T-helper 22 cell (primary cell): ENCODE measurements at places on chromosomes 1 and 21.

DNA sequence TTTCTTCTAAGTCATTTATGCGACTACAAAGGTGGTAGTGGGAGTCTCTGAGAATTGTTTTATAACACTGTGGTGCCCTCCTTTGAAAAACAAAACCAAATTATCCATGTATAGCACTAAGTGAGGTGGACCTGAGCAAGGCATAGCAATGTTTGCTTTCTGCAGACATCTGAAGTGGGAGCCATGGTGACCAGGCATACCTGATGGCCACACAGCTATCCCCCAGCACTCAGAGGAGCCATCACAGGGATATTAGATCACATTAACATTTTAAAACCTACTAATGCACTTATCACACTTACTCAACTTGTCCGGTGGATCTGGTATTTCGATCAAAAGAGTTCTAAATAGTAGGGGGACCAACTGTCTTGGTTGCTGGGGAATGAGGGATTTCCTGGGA is 24.8 kb upstream of the AVPR1B start:
- DNase-seq: no peak

DNA sequence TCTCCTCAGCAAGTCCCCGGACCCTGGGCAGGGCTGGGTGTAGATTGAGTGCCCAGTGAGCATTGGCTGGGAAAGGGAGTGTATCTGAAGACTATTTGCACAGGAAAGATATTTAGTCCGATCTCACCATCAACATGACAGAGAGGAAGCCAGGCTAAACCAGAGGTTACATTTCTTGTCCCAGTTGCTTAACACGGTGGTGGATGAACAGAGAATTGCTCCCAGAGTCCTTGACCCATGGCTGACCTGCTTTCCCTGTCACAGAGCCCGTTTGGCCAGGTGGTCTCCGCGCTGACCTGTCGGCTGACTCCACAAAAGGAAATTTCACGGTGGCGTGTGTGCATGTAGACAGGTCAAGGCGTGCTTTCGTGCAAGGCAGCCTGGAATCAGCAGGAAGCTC is 83.5 kb downstream of the BEND5 start:
- no peak for DNase-seq

- DNase-seq: peak; percentile 80
These were observed 162.6 kb upstream of the IRF2BP2 start for GRCh38 chr1:234772345-234773147.

DNA sequence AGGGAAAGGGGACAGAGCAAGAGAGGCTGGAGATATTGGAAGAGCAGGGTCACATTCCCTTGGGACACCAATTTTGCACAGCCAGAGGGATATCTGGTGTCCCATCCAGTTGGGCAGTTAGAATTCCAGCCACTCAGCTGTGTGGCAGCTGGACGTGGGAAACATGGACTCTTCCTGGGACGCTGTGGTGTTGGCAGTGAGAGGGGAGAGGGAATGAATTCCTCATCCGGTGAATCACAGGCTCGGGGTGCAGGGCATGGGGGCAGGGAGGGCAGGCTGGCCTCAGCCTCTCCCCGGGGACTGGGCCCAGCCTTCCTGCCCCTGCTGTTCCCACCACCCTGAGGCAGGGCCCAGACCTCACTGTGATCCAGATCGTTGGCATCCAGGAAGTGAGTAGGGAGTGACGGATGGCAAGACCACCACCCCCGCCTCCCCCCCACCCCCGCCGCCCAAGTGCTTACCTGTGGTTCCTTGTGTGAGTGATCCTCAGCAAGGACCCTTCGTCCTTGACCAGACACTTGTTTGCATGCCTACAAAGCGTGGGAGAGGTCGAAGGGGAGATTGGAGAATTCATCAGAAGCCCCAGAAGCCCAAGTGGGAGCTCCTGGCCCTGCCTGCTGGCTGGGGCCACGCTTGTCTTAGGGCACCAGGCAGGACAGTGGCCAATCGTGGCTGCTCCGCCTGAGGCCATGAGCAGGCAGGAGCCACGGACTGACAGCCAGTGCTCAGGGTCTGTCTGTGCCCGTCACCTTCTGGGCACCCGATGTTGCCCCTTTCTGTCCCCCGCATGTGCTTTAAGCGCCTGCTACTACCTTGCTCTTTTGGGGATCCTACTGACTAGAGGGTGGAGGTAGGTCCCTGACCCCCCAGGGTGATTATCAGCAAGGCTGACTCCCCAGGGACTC is 8.7 kb downstream of the WNT3A start:
- no peak for DNase-seq

- no peak for DNase-seq
These were observed 9.4 kb downstream of the MRPS6 start for GRCh38 chr21:34082769-34083168.

- DNase-seq: no peak
These were observed 12.2 kb downstream of the FAM131C start for GRCh38 chr1:16061266-16061665.

DNA sequence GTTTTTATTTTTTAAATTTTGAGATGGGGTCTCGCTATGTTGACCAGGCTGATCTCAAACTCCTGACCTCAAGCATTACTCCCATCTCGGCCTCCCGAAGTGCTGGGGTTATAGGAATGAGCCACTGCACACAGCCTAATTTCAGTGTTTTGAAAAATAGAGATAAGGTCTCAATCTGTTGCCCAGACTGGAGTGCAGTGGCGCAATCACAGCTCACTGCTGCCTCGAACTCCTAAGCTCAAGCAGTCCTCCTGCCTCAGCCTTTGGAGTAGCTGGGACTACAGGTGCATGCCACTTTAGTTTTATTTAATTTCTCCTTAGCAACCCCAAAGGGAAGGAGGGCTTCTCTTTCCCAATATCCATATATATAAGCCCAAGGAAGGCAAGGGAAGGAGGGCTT is 63.7 kb upstream of the LPGAT1 start:
- no peak for DNase-seq

DNA sequence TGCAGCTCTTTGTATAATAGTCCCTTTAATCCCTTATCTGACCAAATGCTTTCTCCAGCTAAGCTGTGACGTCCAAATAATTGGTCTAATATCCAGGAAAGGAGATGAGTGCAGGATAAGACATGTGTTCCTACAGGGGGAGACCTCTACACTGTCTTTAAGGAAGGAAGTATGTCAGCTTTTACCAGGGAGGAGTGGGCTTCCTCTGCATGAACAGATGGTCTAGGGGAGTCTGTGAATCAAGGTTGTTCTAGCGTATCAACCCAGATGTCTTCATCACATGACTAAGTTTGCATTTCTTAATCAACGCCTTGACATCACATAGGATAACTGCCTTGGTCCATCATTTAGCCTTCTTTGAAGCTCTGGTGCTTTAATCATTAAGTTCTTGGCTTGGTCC is 528.2 kb downstream of the MRPL39 start:
- no peak for DNase-seq

GRCh38 chr1:42176902-42177519 is 12.5 kb upstream of the GUCA2A start:
- DNase-seq: no peak

DNA sequence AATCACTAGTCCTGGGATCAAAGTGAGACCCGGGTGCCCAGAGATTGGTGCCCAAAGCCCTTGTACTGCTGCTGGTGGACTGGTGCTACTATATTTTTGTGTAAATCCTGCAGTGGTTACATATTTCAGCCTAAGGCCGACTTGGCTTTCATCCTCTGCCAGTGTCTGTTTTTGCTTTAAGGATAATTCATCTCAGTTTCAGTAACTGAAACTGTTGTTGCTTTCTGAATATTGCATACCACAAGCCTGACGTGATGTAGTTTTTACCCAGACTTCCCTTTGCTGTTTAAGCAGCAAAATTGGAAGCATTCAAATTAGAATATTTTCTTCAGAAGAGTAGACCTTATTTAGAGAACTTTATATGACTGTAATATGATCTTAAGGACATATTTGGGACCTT is 341.8 kb downstream of the RYR2 start:
- DNase-seq: no peak

GRCh38 chr1:36523230-36523495 is 40.5 kb upstream of the CSF3R start:
- no peak for DNase-seq

- no peak for DNase-seq
These were observed 94.3 kb downstream of the RGS2 start for GRCh38 chr1:192903142-192903541.

DNA sequence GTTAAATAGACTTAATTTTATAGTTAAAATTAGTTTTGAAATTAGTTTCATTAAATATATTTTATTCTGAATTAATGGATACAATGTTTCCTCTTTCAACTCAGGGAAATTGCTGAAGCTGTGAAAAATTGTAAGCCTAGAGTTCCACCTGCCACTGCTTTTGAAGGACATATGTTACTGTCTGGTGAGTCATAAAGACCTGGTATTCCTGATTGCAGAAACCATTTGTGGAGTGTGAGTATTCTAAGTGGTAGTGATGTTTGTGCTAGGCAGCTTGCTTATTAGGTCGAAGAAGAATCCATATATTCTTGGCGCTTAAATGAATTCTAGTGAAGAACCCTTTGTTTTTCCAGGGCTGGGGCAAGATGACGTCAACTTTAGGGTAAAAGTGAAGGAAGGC is 34.0 kb downstream of the MTR start:
- no peak for DNase-seq

DNA sequence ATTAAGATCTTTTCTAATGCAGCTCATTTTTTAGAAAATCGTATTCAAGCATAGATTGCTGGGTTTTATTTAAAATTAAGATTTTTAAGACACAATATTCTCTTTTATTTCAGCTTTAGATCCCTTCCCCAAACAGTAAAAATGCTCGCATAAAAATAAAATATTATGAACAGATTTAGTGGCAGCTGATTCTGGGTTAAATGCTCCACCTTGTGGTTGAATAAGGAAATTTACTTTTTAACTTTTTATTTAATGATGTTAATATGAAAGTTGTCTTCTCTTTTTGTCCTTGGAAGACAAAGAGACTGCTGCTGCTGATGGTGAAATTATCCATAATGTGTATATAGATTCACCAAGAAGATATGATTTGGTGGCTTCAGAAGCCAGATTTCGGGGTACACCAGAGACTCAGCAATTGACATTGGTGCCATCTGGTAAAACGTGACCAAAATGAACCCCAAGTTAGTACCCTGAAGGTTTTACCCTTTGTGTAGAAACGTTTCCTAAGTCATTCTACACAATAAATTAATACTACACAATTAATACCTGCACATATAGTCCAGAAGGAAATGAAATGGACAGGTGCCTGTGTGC is 128.0 kb downstream of the ADAMTS1 start:
- no peak for DNase-seq

DNA sequence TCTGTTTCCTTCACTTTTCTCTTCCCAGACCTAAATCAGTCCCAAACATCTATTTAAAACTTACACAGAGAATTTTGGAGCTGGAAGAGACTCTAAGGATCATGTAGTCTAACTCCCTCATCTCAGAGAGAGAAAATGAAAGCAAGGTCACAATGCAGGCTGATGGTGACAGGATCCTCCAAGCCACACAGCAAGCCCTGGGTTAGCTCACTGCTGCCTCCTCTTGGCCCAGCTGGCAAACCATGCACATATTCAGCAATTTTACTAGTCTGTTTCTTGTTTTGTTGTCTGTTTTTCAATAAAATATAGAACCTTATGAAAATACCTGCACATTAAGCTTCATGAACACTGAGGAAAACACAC is 27.7 kb upstream of the LY9 start:
- DNase-seq: peak; percentile 62
